ENCODE measurements at places on chromosomes 1 and 21.

DNA sequence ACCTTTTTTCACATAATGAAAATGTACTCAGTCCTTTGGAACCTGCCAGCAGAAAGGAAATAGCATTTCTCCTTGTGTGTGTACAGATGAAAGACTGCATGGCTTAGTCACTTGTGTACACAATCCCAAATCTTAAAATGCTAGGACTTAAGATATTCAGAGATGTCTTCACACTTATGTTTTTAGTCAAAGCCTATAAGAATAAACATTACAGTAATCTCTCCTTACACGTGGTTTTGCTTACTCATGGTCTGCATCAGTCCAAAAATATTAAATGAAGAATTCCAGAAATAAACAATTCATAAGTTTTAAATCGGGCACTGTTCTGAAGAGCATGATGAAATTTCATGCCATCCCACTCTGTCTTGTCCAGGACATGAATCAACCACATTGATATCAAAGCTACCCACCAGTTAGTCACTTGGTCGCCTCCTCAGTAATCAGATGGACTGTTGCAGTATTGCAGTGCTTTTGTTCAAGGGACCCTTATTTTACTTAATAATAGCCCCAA is 75.7 kb upstream of the RRP15 start:
- no peak for DNase-seq

DNA sequence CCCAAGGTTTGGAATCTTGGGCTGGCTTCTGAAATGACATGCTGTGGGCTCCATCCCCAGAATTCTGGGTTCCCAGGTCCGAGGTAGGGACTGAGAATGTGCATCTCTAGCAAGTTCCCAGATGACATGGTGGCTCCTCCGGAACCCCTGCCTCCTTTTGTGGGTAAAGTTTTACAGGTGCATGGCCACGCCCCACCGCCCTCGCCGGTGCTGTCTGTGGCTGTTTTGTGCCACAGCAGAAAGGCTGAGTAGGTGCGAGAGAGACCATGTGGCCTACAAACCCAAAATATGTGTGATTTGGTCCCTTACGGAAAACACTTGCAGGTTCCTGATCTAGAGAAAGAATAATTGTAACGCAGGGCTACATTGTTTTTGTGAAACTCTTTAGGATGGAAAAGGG is 30.9 kb downstream of the SKI start:
- peak; percentile 33 for DNase-seq

DNA sequence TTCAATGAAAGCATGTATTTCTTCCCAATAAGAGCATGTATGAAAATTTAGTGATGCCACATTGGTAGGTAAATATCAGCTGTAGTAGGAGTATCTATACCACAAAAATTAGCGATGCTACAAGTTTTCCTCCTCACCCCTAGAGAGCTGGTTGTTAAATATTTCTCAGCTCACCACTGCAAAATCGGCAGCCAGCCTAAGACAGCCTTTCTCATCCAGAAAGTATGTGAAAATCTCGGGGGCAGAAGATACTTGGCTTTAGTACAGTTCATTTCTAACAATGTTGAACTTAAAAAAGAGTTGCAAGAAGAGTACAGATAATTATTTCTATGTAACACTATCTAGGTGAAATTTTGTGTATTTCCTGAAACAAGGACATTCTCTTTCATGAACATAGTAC is 235.4 kb downstream of the TPR start:
- no peak for DNase-seq

DNA sequence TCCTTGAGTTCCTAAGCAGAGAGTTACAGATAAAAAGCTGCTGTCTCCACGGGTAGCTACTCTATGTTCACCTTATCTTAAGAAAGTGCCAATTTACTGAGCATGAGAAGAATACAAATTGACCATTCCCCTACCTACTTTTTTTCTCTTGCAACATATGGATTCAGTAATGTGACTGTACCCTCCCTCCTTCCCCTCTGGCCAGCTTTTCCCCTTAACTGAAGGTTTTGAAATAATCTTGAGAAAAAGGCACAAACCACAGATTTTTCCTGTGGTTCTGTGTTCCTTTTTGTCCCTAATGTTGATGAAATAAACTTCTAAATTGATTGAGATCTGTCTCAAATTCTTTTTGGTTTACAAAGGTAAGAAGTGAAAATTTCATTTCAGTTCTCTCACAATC is 2.6 kb upstream of the CD2 start:
- no peak for DNase-seq

DNA sequence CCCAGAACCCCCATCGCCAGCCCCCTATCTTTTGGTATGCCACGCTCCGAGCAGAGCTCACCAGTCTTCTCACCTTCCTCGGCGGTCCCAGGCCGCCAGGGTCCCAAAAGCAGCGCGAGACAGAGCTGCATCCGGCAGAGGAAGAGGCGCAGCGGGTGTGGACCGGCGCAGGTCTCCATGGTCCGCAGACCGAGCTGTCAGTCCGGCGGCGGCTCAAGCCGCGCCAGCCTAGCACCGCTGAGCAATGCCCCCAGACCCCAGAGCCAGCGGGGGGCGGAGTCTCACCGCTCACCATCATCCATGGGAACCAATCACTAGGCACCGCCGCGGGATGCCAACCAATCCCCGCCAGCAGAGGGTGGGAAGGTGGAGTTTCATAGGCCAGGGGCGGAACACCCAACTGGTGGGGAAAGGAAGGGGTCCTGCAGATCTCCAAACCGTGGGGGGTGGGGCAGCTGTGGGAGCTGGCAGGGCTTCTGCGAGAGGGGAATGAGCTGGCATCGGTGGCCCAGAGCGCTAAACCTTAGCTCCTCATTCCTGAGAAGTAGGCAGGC is at the start of gene EPHA10:
Gene EPHA10, minus strand, starts transcription at position 233 of the 554 bp plus-strand sequence. Its CDS starts 54 bp downstream, at position 179.
- DNase-seq: no peak

GRCh38 chr1:230350208-230350921 is 75.8 kb downstream of the PGBD5 start:
- no peak for DNase-seq

GRCh38 chr1:24190983-24191461 is 3.9 kb upstream of the IFNLR1 start:
- no peak for DNase-seq

DNA sequence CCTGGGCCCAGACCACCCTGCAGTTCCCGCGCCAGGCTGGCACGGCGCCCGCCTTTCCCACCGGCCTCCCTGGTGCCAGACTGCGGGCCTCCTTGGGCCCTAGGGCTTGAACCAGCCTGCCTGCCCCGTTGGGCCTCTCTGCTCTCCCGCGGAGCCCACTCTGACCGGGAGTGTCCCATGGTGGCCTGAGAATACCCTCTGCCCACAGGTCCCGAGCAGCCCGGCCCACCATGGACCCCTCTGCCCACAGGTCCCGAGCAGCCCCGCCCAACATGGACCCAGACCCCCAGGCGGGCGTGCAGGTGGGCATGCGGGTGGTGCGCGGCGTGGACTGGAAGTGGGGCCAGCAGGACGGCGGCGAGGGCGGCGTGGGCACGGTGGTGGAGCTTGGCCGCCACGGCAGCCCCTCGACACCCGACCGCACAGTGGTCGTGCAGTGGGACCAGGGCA is 7.9 kb downstream of the MIB2 start:
- DNase-seq: no peak

All from stimulated activated CD4-positive, alpha-beta T cell treated with anti-CD3 and anti-CD28 coated beads, Interleukin-1b, Interleukin-23, amount 100 ng/mL, for 1 hour (primary cell).